T-helper 9 cell (primary cell): ENCODE measurements at places on chromosomes 7 and 10.

GRCh38 chr7:54615-55014, 137.8 kb upstream of the FAM20C start:
- DNase-seq: no peak

GRCh38 chr7:133934977-133935330, 192.2 kb upstream of the LRGUK start:
- DNase-seq: no peak

- no peak for DNase-seq
Measured at GRCh38 chr10:5644930-5645329, 21.5 kb downstream of the ASB13 start.

DNA sequence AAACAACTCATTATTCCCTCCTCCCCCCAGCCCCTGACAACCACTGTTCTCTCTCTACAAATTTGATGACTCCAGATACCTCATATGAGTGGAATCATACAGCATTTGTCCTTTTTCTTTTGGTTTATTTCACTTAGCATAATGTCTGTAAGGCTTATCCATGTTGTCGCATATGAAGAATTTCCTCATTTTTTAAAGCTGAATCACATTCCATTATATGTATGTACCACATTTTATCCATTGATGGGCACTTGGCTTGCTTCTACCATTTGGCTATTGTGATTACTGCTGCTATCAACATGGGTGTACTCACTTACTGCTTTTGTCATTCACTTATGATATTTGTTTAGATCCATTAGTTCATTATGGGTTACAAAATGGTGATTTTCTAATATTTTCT, 112.8 kb downstream of the BUB3 start:
- DNase-seq: no peak

- no peak for DNase-seq
Measured at GRCh38 chr10:30602747-30603146, 26.8 kb downstream of the LYZL2 start.

GRCh38 chr7:158847451-158847866, 8.9 kb upstream of the DYNC2I1 start:
- no peak for DNase-seq

DNA sequence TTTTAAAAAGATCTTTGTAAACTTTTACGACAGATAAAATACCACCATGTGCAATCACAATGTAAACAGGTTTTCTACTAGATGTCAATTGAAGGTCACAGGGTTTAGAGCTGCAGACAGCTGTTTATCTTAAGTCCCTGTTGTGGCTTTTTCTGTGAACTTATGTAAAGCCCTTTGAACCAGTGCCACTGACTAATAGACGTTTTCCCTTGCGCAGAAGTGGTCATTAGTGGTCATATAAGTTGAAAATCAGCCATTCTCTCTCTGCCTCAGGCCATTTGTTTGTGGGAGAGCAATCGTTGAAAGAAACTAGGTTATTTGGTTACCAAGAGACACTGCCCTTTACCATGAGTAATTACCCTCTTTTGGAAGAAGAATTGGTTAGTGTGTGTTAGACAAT, 23.9 kb downstream of the CACNB2 start:
- no peak for DNase-seq

- DNase-seq: no peak
Measured at GRCh38 chr10:14056610-14057332, 274.0 kb downstream of the FRMD4A start.

GRCh38 chr7:20708896-20709295, 77.8 kb downstream of the SP8 start:
- no peak for DNase-seq

GRCh38 chr7:46108272-46108671, 187.2 kb upstream of the IGFBP3 start:
- DNase-seq: no peak

DNA sequence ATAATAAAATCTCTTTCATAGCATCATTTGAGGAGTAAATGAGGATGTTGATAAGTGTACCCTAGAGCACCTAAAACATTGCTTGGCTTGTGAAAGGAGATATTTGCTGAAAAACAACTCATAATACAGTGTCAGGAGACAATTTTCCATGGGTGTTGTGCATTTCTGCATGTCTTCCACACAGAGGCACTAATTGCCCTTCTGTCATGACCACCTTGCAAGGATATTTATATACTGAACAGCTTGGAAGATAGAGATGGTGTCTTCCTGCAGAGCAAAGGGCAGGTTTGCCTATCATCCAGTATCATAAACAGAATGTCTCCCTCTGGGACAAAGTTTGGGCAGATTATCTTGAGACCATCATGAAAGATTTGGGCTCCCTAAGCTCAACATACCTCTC, 495.2 kb upstream of the LRRN3 start:
- DNase-seq: no peak

- peak; percentile 56 for DNase-seq
Measured at GRCh38 chr7:27150568-27151340, 1.6 kb downstream of the HOXA3 start.

DNA sequence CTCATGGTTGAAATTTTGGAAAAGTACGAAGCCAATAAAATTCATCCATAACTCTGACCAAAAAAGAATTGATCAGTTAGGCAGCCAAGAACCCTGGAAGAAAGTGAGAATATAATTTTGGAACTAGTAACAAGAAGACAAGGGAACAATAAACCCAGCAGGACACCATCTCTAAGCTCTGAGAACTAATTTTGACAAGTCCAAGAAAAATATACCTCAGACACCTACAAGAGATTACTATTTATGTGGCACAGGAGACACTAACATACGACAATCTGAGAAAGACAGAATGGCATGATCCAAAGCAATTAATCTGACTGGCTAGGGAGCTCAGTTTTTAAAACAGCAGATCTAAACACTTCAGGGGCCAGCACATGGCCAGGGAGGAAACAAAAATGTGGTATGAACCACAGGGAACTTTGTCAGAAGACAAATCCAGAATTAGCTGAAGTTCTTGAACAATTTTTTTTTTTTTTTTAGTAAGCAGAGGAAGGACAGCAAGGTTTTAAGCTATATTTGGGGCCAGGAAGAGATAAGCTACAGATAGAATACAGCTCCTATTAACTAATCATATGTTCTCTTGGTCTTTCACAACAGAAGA, 38.9 kb downstream of the PARD3 start:
- no peak for DNase-seq

GRCh38 chr7:134865001-134865845, 85.8 kb downstream of the CALD1 start:
- no peak for DNase-seq

GRCh38 chr7:152663931-152664330, 12.0 kb downstream of the XRCC2 start:
- DNase-seq: no peak
